ENCODE measurements at places on chromosomes 16 and 17.
A peak's percentile ranks its signal among the peaks of the same experiment; 100 is the strongest.

DNA sequence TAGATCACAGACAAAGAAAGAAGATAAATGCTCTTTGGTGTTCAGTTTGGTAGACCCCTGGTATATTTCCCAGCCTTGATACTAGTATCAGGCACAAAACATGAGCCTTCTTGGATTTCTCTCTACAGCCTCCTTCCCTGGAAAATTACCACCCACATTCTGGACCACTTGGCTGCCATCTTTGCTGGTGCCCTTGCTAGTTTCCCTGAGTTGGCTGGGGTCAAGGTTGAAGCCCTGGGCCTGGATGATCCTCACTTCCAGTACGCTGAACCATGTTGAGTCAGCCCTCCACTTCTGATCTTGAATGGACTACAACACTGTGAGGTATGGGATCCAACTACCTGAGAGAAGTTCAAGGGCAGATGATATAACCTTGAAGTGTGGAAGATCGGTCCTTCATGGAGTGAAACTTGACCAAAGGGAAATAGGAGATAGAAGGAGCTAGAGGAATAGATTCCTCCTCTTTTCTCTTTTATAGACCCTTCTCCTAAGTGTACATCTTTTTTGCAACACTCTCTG, 501.4 kb downstream of the TMEM114 start:
- no peak for DNase-seq

DNA sequence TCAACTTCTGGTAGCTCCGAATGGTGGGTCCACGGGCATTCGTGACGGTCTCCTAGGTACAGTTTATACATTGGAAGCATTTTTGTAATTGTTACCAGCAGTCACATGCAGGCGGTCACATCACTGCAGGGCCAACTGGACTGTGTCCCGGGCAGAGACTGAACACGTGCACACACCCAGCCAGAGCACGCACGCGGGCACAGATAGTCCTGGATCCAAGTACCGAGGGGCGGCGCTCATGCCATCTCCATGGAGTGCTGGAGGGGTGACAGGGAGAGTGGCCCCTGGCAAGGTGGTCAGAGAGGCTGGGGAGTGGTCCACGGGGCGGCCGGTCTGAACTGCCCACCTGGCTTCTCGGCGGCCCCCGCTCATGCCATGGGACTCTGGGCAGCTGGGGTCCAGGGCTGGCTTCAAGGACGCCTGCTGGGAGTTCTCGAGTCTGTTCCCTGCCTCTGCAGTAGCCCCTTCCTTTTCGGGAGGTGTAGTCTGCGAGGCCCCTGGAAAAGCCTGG, 34.2 kb downstream of the BAIAP2 start:
- no peak for DNase-seq

DNA sequence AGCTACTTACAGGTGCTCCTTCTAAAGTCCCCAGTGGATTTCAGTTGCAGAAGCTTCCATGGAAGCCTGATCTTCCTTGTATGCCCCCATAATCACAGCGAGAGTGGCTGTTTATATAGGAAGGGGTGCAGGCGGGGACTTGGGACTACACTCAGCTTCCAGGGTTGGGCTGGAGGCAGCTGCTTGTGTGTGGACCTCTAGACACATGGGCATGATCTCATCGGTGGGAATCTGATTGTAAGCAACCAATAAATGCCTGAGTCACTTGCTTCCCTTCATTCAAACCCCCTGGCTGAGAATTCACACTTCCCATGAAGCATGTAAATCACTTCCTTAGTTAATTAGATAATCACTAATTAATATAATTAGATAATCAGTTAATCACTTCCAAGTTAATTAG, 1.0 kb upstream of the KRT20 start:
- peak; percentile 37 for DNase-seq

DNA sequence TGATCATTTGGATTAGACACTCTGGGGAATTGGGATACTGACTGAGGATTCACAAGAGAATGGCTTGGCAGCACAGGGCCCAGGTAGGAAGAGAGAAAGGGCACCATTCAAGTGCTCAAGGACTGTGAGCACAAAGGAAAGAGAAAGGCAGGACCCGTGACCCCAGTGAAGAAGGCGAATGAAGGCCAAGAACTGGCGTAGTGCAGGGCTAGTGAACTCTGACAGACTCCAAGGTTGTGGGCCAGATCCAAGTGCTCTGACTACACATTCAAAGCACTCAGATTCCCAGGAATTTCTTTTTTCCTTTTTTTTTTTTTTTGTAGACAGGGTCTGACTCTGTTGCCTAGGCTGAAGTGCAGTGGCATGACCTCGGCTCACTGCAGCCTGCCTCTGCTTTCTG, 5.0 kb downstream of the GTF3C1 start:
- no peak for DNase-seq

- no peak for DNase-seq
Observed at GRCh38 chr17:77905266-77905665, 53.2 kb upstream of the TNRC6C start.

GRCh38 chr16:84105948-84106740, 10.6 kb downstream of the MBTPS1 start:
- no peak for DNase-seq

DNA sequence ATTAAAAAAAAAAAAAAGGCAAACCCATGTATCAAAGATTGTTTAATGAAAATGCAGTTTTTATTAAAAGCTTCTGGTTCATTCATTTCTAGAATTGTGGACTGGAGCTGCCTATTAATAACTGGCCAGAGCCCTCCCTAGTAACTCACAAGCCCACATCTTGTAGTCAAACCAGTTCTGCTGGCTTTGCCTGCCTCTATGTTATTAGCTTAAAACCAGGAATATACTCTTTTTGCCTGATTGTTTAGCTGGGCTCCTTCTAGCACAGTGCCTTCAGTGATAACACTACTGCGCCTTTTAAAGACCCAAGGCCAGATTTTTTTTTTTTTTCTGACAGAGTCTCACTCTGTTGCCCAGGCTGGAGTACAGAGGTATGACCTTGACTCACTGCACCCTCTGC, 26.0 kb downstream of the TAC4 start:
- no peak for DNase-seq

DNA sequence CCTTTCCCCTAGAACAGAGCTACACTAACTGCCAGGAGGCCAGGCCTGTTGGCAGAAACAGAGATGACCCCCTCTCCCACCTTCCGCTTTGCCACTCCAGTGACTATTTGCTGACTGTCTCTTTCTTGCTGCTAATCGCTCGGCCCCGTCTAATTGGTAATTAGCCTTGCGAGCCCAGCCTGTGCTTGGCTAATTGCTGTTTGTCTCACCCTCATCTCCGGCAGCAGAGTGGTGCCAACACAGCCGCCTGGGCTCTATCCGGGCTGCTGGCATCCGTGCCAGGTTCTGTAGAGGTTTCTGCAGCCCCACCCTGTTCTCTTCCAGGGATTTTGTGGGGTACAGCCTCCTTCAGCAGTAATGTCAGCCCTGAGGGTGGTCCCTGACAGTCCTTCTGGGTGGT, 27.4 kb upstream of the PHB1 start:
- no peak for DNase-seq
